ENCODE measurements at places on chromosomes 5 and 9. TPM values are rescaled to one million over a fixed set of nuclear protein-coding genes. Genes with fewer than 3 reads are reported as not detected.

OXCT1 gene
- 23.5 TPM for total RNA-seq

DDX31 gene
- 14.9 TPM for total RNA-seq

PCDHGC5 gene
- 0.17 TPM for total RNA-seq

ZDHHC11B gene
- not detected for total RNA-seq

CRB2 gene
- 0.17 TPM for total RNA-seq

PRLR gene
- total RNA-seq = 0.35 TPM

CBY3 gene
- not detected for total RNA-seq

ODF2 gene
- 21.7 TPM for total RNA-seq

FOXD4L5 gene
- 0.17 TPM for total RNA-seq

WDR31 gene
- total RNA-seq = 1.9 TPM

INSL6 gene
- total RNA-seq = not detected

PLCXD3 gene
- total RNA-seq = under 0.01 TPM

Data from renal cortical epithelial cell (primary cell).